ENCODE measurements at places on chromosomes 2 and 18.
A peak's percentile ranks its signal among the peaks of the same experiment; 100 is the strongest.

DNA sequence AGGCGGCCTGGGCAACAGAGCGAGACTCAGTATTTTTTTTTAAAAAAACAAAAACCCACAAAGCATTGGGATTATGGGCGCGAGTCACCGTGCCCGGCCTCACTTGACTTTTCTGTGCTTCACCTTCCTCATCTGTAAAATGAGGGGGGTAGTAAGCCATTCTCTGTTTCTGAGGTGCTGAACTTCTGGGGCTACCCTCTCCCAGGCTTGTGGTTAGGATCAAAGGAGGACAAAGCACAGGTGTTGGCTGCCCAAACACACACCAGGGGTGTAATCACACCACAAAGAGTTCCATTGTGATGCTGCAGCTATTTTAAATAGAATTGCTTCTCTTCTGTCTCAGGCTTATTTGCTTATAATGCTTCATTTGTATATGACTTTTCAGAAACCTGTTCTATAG lies 35.8 kb upstream of the INHBB start:
- DNase-seq: peak; percentile 60

DNA sequence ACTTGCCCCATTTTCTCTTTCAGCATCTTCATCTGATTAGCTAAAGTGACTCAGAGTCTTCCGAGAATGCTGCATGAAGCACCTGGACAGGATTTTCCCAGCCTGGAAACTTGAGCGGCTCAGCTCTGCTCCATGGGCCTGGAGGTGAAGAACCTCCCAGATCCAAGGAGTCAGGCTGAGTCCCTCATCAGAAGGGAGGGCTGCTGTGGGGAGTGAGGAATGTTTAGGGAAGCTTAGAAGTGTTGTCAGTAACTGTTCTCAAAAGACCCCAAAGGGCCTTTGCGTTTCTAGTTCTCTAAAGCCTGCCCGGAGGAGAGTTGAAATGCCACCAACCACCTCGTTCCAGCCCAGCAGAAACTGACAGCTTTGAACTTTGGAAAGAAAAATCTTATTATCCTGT lies 157.1 kb downstream of the CLIP4 start:
- DNase-seq: no peak

DNA sequence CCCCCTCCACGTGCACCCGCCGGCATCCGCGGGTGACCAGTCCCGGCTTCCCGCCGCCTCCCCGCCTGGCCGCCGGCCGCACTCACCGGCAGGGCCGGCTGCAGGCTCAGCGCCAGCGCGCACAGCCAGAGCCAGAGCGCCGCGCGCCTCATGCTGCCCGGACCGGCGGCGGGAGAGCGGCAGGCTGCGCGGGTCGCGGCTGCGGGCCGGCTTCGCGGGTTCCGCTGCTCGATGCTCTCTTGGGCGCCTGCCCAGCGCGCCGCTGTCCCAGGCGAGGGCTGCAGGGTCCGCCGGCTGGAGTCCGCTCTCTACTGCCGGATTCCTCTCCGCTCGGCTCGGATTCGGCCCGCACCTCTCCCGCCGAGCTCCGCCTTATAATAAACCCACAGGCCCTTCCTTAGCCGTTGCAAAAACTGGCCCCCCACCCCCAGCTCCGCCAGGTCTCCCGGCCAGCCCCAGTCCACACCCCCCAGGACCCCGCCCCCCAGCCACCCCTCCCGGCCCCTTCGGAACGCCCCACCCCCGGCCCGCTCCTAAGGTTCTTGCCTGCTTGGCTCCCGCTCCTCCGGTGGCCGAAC lies at the start of gene SDC1:
Gene SDC1 (minus strand): TSS at position 415 of the 578 bp plus-strand sequence. CDS start 263 bp downstream, at position 152.
- no peak for DNase-seq

GRCh38 chr2:97754690-97755346 lies 41.4 kb downstream of the ZAP70 start:
- DNase-seq: no peak

GRCh38 chr18:76620321-76621170 lies 125.5 kb upstream of the ZNF516 start:
- DNase-seq: peak; percentile 24

- no peak for DNase-seq
These were observed 116.8 kb upstream of the RAB6C start for GRCh38 chr2:129862668-129863067.

DNA sequence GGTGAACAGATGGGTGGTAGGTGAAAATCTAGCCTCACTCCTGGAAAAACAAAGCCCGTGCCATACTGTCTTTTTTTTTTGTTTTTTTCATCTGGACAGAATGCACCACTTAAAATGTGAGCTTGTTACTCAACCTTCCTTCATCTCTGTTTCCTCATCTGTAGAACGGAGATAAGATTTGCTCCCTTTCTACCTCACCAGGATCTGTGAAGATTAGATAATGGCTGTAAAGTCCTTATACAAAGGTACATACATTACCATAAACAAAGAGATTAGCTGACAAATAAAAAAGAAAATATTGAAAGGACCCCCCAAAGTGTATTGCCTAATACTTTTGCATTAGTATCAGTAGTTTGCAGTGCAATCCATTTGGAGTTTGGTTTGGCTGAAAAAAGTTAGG lies 75.4 kb upstream of the ZEB2 start:
- no peak for DNase-seq

- DNase-seq: no peak
These were observed 119.1 kb upstream of the LYPD1 start for GRCh38 chr2:132789066-132789465.

DNA sequence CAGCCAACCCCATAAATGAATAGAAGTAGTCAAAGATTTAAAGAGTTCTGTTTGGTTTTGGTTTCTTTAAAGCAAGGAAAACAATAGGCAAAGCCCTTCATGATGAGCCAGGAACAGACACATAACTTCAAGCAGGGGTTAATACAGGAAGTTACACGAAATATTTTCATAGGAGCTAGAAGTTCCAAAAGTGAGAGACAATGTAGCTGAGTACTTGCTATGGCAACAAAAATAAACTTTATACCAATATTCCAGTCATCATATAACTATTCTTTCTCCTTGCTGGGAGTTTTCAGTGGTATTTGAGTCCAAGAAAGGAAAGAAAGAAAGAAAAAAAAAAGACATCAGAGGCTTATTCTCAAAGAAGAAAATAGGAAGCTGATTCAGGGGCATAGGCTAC lies 56.2 kb downstream of the COBLL1 start:
- no peak for DNase-seq

All from OCI-LY7 (cell line).